ENCODE measurements at places on chromosomes 2 and 18.

DNA sequence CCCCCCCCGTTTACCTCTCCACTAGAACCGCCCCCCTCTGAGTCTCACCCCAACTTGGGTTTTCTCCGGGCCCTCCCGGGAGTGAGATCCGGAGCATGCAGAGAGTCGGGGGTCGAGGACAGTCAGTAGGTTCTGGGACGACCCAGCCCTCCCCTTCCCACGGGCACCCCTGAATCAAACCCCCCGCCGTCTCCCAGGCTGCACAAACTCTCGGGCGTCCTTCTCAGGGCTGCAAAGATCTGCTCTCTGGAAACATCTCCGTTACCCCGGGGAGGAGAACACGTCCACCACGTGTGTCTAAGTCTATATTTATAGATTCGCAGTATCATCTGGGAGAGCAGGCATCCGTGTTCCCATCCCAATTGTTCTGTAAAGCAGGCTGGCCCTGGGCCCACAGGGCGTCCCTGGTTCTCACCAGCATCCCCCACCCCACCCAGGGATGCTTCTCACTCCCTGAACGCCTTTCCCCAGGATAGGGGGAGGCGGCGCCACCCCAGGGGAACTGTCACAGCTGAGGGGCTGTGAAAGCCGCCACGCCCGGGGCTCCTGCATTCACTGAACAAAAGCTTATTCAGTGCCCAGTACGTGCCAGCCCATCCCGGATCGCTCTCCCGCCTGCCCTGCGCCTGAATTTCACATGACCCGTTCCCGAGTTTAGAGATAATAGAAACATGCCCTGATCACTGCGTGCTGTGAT is 765 bp upstream of the DIPK1C start:
- no peak for DNase-seq

DNA sequence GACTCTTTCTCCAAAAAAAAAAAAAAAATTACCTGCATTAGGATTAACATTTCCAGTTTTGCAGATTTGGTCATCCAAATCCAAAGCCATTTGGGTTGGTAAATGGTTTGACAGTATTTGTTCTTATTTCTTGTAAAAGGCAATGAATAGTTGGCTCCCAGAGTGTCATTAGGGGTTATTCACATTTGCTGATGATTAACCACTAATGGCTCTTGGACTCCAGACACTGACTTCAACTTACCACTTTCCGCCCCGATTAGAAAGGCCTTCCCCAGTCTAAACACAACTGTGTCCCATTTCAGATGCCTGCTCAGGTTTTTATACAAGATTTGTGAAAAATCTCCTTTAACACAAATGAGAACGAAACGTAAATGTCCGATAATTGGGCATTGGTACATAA is 9.6 kb upstream of the TGIF1 start:
- no peak for DNase-seq

GRCh38 chr2:86414996-86415395 is 26.2 kb upstream of the KDM3A start:
- no peak for DNase-seq

DNA sequence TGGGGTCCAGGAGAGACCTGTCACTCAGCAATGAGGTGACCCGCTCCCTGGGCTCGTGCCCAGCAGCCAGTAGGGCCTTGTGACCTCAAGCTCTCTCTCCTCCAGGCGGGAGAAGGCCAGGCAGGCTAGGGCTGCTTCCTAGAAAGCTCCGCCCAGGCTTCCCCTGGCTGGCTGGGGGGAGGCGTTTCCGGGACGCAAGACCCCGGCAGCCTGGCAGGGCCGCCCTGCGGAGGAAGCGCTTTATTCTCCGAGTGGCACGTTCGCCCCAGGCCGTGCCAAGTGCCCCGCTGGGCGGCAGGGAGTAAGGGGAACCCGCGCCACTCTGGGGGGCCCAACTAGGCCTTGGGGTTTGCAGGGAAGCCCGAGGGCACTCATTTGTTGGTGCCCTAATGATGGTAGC is 21.2 kb upstream of the EPAS1 start:
- DNase-seq: no peak

GRCh38 chr2:88656690-88657089 is 29.4 kb upstream of the EIF2AK3 start:
- DNase-seq: no peak

- DNase-seq: no peak
Observed at GRCh38 chr2:197759013-197759412, 26.1 kb downstream of the BOLL start.

GRCh38 chr2:26268213-26268612 is 23.5 kb downstream of the HADHB start:
- DNase-seq: no peak

DNA sequence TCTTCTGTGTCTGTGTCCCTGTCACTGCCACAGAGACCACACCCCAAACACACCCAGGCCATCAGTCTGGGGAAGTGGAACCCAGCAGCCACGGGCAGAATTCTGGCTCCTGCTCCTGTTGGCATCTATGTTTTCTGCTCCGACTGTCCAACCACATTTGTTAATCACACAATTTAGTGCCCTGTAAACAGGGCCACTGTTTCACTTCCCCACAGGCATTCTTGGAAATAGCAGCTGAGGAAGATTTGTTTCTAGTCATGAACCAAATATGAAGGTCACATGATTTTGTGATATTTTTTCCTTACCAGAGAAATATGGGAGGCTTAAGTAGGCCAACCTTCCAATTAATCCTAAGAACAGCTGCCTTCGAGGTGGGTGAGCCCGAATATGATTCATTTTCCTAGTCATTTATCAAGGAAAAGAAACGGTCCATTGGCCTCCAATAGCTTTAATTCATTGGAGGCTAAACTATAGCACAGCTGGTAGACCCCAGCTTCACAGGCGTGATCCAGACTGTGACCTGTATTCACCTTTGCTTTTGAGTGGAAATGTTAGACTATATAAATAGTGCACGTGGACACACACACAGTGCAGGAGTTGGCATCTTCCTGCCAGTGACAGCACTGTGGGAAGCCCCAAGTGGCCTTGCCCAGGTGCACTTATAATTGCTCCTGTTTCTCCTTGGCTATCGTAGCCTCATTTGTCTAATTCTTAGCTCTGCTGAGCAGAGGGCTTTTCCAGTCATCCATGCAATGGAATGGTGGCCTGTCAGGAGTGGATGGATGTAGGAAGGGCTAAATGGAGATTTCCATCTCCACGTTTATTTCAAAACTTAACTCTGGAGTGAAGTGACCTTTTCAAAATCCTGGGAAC is 267.9 kb downstream of the LPIN1 start:
- DNase-seq: no peak

GRCh38 chr2:12858786-12859185 is 142.1 kb downstream of the TRIB2 start:
- DNase-seq: no peak

DNA sequence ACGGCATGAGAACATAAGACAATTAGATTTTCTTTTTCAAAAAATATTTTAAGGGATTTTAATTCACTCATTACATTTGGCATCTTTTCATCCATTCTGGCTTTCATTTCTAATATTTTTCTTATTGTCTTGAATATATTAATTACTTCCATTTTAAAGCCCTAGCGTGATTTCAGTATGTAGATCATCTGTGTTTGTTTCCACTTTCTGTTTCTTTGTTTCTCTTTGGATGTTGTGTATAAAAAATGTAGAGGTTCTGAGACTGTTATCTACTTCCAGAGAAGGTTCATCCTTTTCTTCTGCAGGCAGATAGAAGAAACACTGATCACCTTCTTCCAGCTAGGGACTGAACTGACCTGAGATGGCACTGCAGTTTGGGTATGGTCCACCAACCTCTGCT is 664.4 kb upstream of the SLC39A10 start:
- no peak for DNase-seq

- no peak for DNase-seq
Observed at GRCh38 chr2:48607307-48608014, 10.2 kb upstream of the GTF2A1L start.

GRCh38 chr2:211014376-211014775 is 458.0 kb downstream of the CPS1 start:
- DNase-seq: no peak

- DNase-seq: peak; percentile 98
Observed at GRCh38 chr2:38602732-38603401, at the start of gene HNRNPLL. HNRNPLL (minus strand) TSS chr2:38602928; CDS start chr2:38602626, 302 bp downstream.

DNA sequence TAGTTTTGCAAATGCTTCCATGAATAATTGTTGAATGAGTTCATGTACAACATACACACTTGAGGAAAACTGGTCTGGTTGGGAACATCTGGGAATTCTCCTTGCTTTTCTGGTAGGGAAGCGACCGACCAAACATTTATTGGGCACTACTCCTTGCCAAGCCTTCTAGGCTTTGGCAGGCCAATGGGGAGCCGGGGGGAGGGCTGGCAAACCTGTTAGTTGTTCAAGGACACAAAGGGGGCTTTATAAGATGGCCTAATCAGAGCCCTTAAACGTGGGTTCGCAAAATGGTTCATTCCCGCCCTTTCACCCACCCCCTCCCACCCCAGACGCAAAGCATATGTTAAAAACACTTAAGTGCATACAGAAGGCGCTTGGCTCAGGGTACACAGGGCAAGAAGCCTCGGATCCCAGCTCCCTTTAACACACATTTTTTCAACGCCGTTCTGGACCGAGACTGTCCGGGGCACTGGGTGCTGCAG is 844 bp upstream of the VSNL1 start:
- DNase-seq: no peak

- DNase-seq: no peak
Observed at GRCh38 chr2:223166983-223167650, 115.1 kb downstream of the KCNE4 start.

GRCh38 chr2:29042561-29043075 is 31.7 kb downstream of the PCARE start:
- no peak for DNase-seq

DNA sequence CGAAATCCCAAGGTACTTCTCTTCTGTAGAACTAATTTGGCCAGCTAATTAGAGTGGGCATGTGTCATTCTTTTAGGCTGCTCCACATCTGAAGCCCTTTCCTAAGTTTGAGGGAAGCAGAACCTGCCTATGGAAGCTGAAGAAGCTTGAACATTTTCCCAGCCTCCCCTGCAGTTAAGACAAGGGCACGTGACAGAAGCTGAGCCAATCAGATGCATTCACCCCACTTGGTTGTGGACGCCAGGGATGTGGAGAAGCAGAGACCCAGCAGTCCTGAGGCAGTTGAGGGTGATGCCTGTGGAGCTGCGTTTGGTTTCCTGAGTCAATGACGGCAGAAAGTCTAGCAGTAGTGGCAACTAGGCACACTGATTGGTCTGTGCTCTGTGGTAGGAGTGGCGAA is 26.1 kb upstream of the CERS6 start:
- no peak for DNase-seq

- DNase-seq: no peak
Observed at GRCh38 chr2:59168766-59169165, 927.6 kb upstream of the FANCL start.

DNA sequence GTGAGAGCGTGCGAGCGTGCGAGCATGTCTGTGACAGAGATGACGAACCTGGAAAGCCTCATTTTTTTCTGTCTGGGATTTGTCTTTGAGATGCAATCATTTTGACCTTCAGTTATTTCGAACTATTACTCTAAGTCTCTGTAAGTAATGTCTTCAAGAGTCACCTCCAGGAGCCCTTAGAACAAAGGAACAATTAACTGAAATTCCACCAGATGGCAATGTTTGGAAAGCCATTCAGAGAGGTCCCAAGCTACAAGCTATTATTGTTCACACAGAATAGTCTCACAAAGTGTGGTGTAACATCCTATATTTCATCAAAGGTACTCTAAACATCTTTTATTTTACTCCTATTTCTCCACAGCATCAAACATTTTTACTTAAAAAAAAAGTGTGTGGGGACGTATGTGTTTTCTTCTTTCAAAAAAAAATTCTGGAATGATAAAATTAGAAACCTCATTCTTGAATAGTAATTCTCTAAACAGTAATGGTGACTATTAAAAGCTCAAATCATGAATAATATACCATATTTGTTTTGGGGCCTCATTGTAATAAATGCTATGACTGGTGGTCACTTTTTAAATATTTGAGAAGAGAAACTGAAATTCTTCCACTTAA is 35.1 kb upstream of the MAPRE2 start:
- peak; percentile 62 for DNase-seq

DNA sequence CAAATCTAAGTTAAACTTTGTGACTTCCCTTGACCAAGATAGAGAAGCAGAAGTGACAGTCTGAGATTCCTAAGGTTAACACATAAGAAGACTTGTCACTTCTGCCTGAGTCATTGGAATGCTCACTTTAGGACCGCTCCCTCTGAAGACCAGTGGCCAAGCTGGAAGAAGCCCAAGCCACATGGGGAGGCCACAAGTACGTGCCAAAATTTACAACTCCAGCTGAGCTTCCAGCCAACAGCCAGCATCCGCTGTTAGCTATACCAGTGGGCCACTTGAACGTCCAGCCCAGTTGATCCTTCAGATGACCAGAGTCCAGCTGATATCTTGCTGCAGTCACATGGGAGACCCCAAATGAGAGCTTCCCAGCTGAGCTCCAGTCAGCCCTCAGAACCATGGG is 18.1 kb upstream of the ANTXR1 start:
- DNase-seq: no peak

DNA sequence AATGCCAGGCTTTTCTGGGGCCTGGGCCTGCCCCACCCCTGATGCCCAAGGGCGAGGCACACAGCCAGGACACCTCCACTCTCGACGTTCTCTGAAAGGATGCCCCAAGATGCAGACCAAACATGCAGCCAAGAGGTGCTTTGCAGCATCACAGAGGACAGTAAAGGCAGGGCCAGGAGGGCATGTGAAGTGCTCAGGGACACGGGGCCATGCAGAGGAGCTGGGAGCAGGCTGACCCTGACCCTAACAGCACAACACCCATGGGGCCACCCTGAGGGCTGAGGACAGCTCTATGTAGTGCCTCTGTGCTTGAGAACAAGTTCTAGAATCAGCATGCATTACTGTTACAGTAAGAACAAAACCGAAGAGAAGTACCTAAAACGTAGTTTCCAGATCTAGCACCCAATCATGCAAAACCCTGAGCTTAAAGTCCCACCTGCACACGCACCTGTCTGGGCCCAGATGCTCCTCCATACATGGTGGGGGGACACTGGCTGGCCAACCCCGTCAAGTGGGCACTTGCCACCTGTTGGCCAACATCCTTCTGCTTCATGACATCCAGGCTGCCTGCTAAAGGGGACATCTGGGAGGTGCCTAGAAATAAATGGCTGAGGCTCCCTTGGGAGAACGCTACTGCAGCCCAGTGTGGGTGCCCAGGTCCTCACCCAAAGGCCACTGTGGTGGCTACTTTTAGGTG is 15.4 kb downstream of the HS6ST1 start:
- DNase-seq: no peak

GRCh38 chr2:222514901-222515300 is 90.6 kb downstream of the SGPP2 start:
- no peak for DNase-seq

GRCh38 chr2:193561054-193561453 is 1366.3 kb upstream of the TMEFF2 start:
- DNase-seq: no peak

DNA sequence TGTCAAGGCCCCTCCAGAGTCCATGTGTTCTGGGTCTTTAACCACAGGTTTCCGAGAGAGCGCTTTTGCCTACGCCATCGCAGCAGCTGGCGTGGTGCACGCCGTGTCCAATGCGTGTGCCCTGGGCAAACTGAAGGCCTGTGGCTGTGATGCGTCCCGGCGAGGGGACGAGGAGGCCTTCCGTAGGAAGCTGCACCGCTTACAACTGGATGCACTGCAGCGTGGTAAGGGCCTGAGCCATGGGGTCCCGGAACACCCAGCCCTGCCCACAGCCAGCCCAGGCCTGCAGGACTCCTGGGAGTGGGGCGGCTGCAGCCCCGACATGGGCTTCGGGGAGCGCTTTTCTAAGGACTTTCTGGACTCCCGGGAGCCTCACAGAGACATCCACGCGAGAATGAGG is 9.3 kb downstream of the WNT10A start:
- DNase-seq: no peak

All from ACHN (cell line).